ENCODE measurements at places on chromosomes 11 and 22.

DNA sequence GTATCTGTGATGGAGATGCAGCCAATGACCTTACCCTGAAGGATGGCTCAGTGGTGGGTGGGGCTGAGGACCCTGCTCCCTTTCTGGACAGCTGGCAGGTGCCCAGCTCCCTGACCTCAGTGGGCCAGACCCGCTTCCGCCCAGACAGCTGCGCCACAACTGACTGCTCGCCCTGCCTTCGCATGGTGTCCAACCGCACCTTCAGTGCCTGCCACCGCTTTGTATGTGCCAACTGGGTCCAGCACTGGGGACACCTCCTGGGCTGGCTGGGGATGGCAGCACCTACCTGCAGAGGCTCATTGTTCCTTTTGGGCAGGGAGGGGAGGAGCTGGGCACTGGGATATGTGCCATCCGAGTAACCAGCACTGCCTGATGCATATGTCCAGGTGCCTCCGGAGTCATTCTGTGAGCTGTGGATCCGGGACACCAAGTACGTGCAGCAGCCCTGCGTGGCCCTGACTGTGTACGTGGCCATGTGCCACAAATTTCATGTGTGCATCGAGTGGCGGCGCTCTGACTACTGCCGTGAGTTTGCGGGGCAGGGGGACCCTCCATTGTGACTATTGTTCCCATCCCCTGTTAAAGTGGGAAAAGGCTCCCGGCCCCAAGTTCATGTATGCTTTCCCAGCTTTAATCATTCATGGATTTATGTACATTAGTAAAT is 84.8 kb downstream of the OTOG start:
- DNase-seq = no peak

- no peak for DNase-seq
Measured at GRCh38 chr22:43860831-43861230, 1.5 kb downstream of the SULT4A1 start.

DNA sequence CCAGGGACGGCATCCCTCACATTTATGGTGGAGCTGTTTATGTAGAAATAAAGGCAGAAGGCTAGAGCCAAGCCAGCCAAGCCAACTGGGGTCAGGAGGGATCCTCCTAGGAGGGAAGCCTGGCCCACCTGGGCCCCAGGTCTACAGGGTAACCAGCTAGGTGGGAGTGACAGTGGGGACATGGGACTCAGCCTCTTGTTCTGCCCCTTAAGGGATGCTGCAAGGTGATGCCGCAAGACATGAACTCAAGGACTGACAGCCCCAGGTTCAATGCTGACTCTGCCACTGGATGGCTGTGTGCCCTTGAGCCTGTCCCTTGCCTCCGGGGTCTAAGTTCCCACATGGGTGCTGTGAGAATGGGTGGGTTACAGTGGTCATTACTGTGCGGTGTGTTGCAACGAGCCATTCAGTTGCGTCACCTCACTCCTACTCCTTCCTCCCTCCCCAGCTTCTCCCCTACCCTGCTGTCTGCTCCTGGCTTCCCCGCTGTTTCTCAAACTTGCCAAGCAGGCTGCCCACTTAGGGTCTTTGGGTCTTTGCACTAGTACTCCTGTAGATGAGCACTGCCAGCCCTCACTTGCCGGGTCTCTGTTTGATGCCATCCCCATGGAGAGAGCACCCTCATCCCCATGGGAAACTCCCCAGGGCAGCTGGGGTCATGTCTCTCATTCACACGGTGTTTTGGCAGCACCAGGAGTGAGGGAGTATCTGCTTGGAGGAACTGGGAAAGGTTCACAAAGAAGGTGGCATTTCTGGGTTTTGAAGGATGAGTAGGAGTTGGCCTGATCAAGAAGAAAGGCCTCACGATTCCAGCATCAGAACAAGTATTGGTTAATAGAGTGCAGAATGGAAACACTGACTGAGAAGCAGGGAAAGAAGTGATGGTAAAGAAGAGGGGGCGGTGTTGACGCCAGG is 43.0 kb upstream of the RTL6 start:
- no peak for DNase-seq

GRCh38 chr11:97687111-97687510 is 1297.3 kb downstream of the JRKL start:
- no peak for DNase-seq

DNA sequence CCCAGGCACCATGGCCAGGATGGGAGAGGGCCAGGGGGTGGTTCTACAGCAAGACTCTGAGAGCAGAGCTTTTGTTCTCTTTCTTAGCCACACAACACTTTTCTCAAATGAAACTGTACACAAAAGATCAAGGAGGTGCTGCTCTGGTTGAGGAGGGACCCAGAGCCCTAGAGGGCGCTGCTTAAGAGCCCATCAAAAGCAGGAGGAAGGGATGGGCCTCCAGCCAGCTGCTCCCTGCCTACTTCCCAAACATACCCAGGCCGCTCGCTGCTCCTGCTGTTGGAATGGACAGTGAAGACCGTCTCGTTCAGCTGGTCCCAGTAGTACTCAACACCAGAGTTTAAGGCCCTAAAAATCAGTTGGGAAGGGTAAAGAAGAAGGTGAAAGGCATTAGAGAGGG is 18.4 kb upstream of the CHRM4 start:
- DNase-seq = no peak

GRCh38 chr11:34601085-34601444 is 19.8 kb upstream of the EHF start:
- no peak for DNase-seq

GRCh38 chr11:19349340-19350025 is 108.7 kb upstream of the E2F8 start:
- no peak for DNase-seq

DNA sequence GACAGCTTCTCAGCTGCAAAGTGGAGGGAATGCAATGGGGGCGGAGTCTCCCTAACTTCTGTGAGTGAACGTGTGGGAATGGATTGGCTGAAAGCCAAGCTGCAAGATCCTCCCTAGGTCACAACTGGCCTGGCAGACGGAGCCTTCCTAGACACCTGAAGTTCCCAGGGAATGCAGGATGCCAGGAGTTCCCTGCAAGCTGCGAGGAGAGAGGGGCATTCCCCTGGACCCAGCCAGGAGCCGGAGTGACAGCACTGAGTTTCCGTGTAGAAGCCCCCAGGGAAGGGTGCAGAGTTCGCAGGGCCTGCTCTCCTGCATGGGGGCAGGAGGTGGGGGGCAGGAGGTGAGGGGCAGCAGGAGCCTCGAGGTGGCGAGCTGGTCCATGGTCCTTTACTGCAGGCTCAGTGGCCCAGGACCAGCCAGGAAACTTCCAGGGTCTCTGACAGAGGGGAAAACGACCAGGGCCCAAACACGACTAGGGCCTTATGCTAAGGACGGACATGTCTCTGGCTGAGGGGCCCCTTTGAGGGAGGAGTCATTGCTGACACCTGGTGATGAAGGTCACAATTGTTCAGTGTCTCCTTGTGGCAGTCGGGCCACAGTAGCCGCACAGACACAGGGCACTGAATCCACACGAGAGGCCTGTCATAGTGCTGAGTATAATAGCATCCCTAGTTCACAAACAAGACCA is 141.4 kb downstream of the FBXO7 start:
- no peak for DNase-seq

DNA sequence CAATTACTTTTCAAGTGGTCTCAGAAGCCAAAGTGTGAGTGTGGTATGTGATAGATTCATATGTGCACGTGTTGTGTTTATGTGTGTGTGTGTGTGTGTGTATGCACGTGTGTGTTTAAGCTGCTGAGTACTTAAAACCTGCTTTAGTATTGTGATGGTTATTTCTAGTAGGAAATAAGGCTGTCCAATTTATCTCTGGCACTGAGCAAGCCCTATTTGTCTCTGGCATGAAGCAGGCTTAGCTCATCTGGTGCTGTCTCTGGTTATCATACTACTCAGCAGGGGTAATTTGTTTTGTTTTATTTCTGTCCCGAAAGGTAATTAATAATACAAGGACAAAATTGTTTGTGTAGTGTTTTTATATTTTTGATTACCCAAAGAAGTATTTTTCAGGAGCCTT is 333.7 kb downstream of the FAT3 start:
- DNase-seq = no peak

GRCh38 chr11:102494216-102494615 is 36.3 kb downstream of the MMP7 start:
- no peak for DNase-seq

DNA sequence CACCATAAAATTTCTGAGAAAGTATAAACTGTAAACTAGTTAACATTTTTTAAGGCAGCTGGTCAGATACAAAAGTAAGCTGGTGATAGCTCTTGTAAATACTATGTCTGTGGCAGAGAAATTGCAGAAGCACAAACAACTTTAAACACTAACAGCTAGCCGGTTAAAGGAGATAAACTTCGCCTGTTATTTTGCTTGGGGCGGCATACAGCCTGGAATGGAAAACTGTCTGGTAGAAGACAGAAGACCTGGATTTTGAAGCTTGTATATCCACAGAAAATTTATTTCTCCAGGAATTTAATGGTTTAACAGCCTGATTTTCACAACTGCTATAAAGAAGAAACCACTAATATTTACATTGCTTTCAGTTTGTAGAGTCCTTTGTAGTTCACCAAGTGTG is 65.3 kb upstream of the FIBIN start:
- DNase-seq = no peak

- no peak for DNase-seq
Measured at GRCh38 chr11:130602641-130603334, 154.3 kb downstream of the ADAMTS15 start.

DNA sequence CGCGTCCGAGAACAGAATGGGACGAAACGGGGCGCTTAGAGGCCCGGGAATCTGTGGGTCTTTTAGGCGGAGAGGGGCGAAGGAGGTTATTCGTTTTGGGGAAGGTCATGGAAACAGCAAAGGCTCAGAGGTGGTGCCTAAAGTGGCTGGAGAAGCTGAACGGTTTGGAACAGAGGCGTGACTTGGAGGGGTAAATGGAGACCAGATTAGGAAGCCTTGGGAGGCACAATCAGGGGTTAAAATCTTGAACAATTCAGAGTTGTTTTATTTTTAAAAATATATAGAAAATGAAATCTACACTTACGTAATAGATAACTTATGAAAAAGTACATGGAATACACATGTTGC is 247 bp upstream of the PLAAT5 start:
- DNase-seq = no peak

DNA sequence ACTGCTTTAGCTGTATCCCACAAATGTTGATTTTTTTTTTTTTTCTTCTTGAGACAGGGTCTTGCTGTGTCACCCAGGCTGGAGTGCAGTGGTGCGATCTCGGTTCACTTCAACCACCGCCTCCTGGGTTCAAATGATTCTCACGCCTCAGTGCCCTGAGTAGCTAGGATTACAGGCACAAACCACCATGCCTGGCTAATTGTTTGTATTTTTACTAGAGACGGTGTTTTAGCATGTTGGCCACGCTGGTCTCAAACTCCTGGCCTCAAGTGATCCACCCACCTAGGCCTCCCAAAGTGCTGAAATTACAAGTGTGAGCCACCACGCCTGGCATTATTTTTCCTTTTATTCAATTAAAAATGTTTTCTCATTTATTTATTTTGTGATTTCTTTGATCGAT is 55.9 kb downstream of the PDHX start:
- no peak for DNase-seq

GRCh38 chr22:28894334-28894733 is 11.0 kb downstream of the ZNRF3 start:
- DNase-seq = no peak

- no peak for DNase-seq
Measured at GRCh38 chr11:27806122-27806521, 105.9 kb upstream of the BDNF start.

- no peak for DNase-seq
Measured at GRCh38 chr11:64796757-64797541, 6.1 kb downstream of the MAP4K2 start.

All from Jurkat, Clone E6-1 (cell line).